Non-pigmented ciliary epithelial cell (primary cell): ENCODE measurements at places on chromosomes 5 and 9.

- no peak for DNase-seq
Observed at GRCh38 chr5:59034498-59035186, 451.8 kb downstream of the RAB3C start.

GRCh38 chr5:167802755-167803431 lies 488.6 kb upstream of the WWC1 start:
- DNase-seq = no peak

GRCh38 chr9:123011878-123012528 lies 21.5 kb upstream of the GPR21 start:
- no peak for DNase-seq

GRCh38 chr5:80048084-80048780 lies 13.1 kb downstream of the THBS4 start:
- DNase-seq = no peak

GRCh38 chr9:15485836-15486666 lies 24.7 kb downstream of the PSIP1 start:
- DNase-seq = no peak

DNA sequence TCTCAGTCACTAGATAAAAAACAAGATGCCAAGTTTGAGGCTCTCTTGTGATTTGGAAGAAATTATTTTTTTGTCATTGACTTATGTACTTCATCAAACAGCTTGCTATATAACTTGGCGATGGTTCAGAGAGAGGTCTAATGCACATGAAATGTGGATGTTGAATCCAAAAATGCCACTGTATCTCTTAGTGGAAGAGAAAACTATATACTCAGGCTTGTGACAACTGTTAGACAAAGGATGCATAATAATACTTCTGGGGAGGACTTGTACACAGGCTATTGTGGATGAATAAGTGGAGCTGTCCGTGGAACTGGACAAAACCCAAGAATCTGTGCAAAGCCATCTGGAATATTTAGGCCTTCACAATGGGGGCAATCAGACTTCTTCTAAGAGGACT lies 162.9 kb upstream of the NMUR2 start:
- no peak for DNase-seq

- no peak for DNase-seq
Observed at GRCh38 chr5:98637557-98637956, 135.9 kb upstream of the RGMB start.

DNA sequence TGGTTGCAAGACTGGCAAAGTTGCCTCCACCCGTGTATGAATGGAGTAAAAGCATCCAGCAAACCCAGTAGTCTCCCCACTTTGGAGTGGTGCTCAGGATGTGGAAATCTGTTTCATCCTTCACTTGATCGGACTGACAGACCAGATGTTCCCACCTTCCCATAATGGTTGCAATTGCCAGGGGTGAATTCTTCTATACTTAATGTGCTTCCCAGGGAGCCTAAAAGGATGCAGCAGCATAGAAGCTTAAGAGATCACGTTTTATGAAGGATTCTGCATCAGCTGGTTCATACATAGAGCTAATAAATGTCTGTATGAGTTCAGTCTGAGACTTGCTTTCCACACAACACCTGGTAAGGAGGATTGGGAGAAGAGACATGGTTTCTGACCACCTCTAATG lies 198.8 kb upstream of the S1PR3 start:
- DNase-seq = no peak

DNA sequence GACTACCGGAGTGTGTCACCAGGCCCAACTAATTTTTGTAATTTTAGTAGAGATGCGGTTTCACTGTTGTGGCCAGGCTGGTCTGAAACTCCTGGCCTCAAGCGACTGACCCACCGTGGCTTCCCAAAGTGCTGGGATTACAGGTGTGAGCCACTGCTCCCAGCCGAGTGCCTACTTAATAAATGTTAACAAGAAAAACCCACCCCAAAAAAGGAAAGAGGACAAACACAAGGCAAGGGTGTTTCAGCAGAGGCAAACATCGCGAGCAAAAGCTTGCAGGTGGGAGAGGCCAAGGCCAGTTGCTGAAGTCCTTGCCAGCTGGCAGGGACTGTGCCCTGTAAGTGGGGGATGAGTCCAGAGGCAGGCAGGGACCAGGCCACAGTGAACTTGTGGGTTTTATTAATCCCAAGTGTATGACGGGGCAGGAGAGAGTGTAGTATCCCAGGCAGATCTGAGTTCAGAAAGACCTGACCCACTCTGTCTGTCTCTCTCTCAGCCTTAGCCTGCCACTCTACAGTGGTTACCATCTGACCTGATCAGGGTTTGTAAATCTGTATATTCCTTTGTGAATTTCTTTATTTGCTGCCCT lies 6.4 kb upstream of the FPGS start:
- DNase-seq = no peak

- DNase-seq = no peak
Observed at GRCh38 chr5:159316519-159317383, 13.5 kb downstream of the IL12B start.

DNA sequence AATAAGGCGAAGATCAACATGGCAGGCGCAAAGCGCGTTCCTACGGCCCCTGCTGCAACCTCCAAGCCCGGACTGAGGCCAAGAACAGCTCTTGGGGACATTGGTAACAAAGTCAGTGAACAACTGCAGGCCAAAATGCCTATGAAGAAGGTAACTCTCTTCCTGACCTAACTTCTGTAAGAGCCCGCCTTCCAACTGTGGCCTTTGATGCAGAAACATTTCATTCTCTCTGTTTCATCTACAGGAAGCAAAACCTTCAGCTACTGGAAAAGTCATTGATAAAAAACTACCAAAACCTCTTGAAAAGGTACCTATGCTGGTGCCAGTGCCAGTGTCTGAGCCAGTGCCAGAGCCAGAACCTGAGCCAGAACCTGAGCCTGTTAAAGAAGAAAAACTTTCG lies 979 bp downstream of the CCNB1 start:
- DNase-seq = no peak

- no peak for DNase-seq
Observed at GRCh38 chr5:169554251-169554650, 29.3 kb upstream of the SPDL1 start.

- no peak for DNase-seq
Observed at GRCh38 chr5:45750574-45750973, 54.4 kb upstream of the HCN1 start.

DNA sequence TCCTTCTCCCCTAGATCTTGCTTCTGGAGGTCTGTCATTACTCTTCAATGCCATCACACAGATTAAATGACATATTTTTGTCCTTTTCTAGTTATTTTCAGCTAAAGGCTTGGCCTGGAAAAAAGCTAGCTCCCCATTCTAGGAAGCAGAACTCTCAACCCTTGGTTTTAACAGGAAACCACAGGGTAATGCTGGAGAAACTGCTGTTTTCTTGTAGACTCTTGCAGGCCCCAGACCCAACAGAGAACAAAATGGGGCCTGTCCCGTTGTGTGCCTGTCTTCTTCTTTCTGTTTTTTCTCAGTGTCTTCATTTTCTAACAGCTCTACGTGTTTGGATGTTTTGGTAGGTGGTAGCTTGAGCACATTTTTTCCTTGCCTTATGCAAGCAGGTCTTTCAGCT lies 21.5 kb downstream of the DCANP1 start:
- DNase-seq = no peak

- no peak for DNase-seq
Observed at GRCh38 chr9:99820685-99821395, 845 bp upstream of the NR4A3 start.

GRCh38 chr5:172407241-172407691 lies 47.1 kb downstream of the SH3PXD2B start:
- no peak for DNase-seq

DNA sequence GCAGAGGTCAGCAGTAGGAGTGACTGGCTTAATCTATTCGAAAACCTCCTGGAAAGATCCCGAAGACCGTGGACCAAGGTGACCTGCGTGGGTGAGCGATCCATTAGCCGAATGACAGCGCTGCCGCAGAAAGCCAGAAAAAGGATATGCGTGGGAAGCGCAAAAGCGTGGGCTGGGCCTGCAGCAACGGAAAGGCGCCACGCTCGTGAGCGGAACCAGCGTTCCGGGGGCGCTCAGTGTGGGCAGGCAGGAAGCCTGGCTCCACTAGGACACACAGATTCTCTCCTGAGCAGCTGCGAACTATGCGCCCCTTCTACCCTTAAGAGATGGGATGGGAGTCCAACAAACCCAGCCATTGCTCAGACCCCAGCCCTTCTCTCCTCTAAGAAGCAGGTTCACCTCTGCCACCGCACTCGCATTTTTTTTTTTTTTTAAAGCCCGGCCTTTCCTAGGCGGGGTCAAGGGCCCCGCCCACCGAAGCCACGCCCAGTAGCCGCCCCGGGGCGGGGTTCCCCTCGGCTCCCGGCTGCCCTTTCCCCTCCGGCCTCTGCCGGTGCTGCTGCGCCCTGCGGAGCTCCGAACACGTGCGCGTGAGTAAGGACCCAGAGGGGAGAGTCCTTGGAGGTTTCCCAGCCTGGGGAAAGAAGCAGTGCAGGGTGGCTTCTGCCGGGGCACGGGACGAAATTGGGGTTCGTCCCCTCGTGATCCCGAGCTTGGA lies 19.8 kb upstream of the MATR3 start:
- no peak for DNase-seq

DNA sequence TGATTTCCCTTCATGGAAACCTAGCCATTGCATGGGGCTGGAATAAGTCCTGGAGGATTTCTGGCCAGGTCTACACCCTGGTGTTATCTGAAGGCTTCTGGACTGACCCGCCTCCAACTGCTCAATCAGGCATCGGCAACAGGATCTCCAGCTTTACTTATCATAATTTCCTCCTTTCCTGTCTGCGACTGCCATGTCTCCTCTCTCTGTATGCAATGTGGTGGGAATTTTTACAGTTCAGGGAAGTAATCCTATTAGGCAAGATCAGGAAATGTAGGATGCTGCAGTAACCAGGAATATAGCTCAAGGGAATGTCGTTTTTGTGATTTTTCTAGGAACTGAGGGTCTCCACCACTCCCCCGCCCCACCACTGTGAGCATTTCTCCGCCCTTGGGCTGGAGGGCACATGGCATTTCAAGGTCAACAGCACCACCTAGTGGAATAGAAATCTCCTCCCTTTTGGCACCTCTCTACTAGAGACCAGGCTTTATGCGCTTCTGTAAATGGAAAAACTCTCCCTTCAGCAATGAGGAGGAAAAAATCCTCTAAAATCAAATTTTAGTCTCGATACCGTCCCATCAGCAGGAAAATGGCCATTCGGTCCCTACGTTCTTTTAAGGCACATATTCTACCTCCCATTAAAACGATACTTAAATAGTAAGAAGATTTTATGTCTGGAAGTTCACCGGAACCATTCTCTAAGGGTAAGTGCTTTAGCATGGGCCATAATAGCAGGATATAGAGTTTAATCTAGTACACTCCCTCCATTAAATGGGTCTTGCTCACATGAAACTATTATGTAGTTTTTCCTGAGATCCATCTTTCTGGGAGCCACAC lies 93.0 kb downstream of the YTHDC2 start:
- DNase-seq = no peak
